AG09309 (cell line): ENCODE measurements at places on chromosomes 5 and 9.

DNA sequence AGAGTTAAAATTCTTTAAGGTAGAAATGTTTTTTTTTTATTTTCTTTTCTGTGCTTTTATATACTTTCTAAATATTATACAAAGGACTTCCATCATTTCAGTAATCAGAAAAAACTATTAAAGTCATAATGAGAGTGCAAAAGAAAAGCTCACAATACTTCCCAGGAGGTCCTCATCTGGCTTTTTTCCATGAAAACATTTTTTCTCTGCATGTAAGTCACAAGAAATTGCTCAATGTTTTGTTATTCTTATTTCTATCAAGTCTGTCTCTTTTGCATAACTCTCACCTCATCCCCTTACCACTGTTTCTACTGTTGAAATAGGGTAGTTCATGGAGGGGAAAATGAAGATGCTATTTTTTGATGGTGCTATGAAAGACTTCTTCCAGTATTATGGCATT, 375.0 kb downstream of the TMEM232 start:
- peak; percentile 13 for DNase-seq

DNA sequence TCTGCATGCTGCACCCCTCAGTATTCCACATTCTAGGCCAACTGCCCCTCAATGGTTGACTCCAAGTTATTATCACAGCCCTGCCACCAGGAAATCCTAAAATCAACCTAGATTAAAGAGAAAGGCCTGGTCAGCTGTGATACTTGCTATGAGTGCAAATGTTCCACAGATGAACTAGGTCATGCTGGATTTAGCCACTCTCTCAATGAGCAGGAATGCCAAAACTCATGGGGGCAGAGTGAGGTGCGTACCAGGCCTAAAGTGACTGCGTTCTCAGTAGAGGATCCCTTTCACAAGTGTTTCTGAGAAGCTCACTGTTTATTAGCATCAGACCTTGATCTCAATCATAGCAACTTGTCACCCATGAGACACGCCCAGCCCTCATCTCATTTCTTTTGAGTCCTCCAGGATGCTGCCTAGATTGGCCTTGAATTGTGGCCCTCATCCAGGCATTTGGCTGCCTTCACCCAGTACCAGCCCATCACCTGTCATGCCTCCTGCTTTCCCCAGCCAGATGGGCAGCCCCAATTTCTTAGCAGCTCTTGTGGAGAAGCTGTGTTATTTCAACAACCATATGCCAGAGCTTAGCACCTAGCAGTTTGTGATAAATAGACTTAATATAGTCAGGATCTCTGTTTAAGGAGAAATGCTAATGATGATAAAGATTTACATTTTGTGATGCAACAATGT, 383.9 kb downstream of the CTNND2 start:
- DNase-seq = no peak

DNA sequence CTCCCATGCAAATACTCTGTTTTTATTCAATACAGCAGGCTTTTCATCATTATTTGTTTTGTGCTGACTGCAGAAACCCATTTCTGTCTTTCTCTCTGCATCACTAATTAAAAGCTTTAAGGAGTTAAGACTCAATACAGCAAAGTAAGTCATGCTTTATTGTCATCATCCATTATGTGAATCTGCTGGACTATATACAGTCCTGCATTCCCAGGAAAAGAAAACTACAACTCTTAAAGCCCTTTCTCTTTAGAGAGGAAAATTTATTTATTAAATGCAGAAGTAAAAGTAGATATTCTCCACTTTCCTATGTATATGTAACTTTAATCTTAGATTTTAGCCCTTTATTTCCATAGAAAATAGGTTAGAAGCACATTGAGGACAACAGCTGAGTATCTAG, 706.6 kb upstream of the RGMB start:
- no peak for DNase-seq

DNA sequence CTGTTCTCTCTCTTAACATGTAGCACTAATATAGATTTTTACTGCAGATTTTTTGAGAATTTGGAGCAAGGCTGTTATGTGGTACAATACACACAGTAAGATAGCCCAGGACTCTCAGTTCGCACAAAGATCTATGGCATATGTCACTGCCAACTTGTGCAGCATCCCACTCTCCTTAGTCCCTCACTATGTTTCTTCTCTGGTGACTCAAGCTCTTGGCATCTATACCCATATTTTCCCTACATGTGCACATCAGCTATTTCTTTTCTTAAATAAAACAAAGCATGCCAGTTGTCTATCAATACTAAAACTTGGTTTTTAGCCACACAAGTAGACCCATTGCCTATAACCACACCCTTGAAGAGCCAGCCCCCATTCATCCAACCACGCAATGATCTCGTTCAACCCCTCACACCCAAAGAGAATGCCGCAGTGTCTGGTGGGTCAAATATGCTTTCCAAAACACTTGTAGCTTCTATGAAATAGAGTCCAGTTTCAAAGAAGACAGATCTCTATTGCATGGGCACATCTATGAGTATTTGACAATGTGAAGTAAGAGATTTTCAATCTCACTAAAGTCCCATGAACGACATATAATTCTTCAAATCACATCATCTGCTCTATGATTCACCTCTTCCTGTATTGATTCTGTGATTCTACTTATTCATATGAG, 18.2 kb upstream of the IL7R start:
- DNase-seq = no peak
